ENCODE measurements at places on chromosomes 2 and 18. TPM values are rescaled to one million over a fixed set of nuclear protein-coding genes. Genes with fewer than 3 reads are reported as not detected.

DNA sequence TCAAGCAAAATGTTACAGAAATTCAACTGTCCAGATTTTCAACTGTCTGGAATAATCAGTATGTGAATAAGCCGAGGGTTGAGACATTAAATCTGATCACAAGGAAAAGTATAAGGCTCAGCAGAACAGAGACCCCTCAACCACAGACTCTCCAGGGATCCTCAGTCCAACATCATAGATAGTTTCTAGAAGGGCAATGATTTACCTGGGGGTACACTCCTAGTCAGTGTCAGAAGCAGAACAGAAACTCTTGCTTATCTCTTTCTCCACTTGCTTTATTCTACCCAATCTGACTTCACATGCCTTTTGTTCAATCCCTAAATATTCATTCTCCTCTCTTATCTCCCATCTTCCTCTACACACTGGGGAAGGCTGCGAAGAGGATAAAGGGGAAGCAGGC lies 36.4 kb downstream of the ICOS start:
- DNase-seq: no peak

GRCh38 chr2:55431982-55432627 lies 12.4 kb upstream of the CCDC88A start:
- no peak for DNase-seq

- no peak for DNase-seq
These were observed 29.7 kb upstream of the CHST9 start for GRCh38 chr18:27214831-27215230.

DNA sequence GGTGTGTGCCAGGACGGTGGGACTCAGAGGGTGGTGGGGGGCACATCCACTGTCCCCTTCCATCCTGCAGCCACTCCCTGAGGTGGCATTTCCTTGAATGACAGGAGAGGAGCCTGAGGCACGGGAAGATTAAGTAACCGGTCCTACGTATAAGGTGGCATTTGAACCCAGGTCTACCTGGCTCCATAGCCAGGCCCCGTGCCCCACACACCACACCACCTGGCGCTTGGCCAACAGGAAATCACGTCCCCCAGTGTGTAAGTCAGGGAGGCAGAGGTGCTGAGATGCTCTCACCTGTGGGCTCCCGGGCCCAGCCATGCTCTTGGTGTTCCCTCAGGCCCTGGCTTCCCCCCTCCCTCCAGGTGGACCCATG lies 53.7 kb downstream of the HPCAL1 start:
- DNase-seq: no peak

DNA sequence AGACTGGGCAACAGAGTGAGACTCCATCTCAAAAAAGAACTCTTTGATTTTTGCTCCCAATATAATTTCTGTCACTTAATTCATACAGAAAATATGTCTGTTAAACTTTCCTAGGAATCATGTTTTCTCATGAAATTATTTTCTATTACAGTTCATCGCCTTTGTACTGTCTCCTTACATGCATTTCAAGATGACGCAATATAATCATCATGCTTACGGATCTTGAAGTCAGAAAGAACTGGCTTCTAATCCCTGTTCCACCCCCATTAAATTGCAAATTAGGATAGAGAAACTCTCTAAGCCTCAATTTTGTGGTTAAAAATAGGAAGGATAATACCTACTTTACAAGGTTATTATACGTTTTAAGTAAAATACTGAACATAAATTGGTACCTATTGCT lies 467.6 kb upstream of the SMIM21 start:
- DNase-seq: no peak

Gene TOGARAM2
- 2.1 TPM for total RNA-seq

All from testis (tissue), 5 donors.